ENCODE measurements at places on chromosomes 6 and 20. TPM values are rescaled to one million over a fixed set of nuclear protein-coding genes. Genes with fewer than 3 reads are reported as not detected.

DNA sequence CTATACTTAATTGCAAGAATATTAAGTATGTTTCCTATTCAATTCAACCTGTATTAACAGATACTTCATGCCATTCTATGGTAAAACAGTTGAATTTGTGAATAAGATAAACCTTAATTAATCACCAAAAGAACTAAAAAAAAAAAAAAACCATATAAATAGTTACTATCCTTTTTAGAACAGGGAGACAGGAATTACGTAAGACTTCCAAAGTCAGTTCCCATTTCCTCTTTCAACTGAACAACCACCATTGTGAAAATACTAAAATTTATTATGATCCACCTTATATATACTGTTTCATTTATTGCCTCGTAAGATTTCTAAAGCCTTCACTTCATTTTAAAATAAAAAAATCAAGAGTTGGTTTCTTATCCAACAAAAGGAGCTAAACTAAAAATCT, 9.4 kb downstream of the CCNC start:
- DNase-seq: no peak

DNA sequence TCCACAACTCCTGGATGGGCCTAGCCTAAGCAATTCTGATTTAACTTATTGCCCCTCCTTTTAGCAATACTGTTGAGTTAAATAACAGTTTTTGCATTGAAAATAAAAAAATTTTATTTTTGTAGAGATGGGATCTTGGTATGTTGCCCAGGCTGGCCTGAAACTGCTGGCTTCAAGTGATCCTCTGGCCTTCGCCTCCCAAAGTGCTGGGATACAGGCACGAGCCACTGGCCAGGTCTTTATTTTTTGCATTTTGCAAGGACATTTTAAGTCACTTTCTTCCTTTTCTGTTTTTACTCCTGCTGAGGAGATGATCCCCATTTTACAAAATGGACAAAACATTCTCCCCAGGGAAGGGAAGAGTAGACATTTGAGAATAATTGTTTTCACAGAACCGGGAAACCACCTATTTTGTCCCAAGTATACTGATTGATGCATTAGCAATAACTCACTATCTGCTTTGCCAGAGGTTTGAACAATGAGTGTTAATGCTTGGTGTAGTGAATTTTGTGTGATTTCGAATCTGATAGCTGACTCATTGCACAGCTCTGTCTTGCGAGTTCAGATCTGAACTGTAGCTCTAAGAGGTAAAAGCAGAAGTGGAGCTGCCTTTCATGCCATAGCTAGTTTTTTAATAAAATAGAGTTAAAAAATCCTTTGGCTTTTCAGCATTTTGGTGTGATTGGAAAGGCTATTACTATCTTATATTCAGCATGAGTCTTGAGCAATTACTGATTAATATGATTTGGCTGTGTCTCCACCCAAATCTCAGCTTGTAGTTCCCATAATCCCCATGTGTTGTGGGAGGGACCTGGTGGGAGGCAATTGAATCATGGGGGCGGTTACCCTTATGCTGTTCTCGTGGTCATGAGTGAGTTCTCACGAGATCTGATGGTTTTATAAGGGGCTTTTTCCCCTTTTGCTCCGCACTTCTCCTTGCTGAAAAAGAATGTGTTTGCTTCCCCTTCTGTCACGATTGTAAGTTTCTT, 20.9 kb downstream of the IGF2R start:
- DNase-seq: no peak

The TGM3 gene
- not detected for polyA plus RNA-seq

- no peak for DNase-seq
Measured at GRCh38 chr6:170190046-170190445, 100.8 kb downstream of the DLL1 start.

DNA sequence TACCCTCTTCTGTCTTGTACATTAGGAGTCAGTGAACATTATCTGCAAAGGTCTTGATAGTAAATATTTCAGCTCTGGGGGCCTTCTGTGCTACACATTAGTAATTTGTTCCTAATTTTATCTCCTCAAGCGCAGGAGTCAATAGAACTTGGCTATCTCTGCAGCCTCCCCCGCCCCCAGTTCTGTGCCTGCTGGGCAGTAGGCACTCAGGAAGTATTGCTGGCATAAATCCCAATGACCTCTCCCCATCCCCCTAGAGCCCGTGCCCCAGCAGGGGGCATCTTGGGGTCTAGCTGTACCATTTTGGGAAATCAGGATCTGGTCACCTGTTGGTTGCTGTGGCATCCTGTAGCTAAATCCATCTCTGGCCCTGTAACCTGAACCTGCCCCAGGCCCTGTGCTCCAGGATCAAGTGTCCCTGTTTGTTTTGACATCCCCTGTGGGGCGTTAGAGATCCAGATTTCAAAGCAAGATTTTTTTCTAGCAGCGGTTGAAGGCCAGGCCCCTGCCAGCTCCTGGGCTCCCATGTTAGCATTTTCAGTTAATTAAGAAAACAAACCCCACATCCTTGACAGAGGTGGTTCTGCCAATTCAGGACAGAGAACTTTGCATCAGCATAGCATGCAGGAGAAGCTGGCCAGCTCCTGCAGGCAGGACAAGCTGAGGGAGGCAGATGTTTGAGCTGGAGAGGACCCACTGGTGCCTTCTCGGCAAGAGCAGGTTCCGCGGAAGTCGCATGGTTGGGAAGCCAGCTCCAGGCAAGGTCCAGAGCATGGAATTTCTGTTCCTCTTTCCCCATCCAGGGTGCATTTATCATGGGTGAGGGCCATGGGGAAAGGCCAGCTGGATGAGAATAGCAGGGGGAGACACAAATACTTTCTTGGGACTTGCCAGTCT, 32.1 kb downstream of the DAAM2 start:
- no peak for DNase-seq

Measured in HepG2 (cell line).